NAMALWA (cell line): ENCODE measurements at places on chromosomes 16 and 17.

DNA sequence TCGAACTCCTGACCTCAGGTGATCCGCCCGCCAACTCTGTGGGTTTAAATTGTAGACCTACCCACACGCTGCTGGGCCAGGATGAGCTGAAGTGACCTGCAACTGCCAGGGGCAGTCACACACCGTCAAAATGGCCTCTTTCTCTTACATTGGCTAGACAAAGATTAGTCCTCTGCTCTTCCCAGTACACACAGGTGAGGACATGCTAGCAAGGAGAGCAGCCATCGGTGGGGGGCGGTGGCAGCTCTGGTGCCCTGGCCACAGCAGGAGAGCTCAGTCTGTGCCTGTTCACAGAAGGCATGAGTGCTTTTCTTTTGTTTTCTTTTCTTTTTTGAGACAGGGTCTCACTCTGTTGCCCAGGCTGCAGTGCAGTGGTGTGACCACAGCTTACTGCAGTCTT lies 29.7 kb downstream of the WIPI1 start:
- no peak for DNase-seq

- DNase-seq: no peak
Measured at GRCh38 chr17:70093163-70093562, 18.1 kb downstream of the KCNJ16 start.

GRCh38 chr17:811051-811784 lies 29.1 kb downstream of the MRM3 start:
- no peak for DNase-seq

- DNase-seq: no peak
Measured at GRCh38 chr17:78717431-78717980, 64.6 kb downstream of the CYTH1 start.

DNA sequence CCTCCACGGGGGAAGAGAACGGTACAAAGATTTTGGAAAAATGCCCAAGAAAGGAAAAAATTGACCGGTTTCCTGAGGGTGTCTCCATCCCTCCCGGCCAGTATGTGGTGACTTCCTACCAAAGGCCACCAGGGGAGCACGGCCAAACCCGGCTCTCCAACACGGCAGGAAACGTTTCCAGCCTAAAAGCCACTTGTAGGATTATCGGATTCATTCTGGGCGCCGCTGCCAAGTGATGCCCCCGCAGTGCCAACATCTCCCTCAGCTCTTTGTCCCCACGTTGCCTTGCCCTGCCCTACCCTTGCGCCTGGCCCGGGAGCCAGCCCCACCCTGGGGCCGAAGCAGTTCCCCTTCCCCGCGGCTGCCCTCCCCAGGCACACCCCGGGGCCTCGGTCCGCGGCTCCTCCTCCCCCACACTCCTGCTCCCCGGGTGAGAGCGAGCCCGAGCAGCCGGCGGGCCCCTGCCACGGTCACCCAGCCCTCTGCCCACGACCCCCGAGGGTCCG lies 688 bp downstream of the CRK start:
- peak; percentile 59 for DNase-seq

DNA sequence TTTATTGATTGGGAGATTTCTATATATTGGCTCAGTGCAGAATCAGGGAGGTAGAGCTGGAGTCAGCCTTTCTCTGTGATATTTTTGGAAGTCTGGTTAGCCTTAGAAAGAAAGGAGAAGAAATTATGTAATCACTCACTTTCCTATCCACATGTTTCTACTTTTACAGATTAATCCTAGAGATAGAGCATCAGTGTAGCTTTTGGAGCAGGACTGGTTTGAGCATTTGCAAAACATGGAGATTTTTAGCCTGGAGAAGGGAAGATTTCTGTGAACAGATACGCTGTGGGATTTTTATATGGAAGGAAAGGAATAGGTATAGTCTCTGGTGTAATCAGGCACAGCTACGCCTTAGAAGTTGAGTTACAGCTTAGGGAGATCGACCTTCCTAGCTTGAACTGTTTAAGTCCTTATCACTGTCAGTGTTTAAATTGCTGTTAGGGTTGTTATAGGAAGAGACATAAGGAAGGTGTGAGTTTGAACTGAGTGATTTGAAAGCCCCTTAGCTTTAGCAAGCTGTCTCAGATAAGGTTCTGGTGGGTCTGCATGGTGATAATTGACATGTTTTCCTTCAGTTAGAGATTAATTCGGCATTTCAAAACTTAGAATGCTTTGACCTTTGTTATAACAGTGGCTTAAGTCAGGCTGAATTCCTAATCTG lies 20.5 kb downstream of the METTL9 start:
- DNase-seq: no peak

DNA sequence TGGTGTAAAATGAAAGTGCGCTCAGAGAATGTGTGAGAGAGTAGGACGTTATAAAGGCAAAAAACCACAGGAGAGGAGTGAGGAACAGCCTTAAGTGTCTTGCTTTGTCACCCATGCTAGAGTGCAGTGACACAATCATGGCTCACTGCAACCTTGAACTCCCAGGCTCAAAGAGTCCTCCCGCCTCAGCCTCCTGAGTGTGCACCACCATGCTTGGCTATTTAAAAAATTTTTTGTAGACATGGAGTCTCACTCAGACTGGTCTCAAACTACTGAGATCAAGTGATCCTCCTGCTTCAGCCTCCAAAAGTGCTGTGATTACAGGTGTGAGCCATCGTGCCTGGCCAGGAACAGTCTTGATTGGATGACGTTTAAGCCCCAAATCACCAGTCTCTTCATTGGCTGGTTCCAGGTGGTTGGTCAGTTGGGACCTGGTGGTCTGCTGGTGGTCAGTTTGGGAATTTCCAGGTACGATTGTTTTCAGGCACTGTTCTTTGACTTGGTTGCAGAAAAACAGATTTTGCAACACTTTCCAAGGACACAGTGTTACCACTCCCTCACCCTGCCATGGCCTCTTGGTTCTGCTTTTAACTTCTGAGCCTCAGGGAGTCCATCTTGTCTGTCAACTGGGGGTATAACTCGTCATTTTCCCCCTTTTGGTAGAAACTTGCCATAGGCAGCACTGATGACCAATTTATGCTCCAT lies 21.2 kb downstream of the DHODH start:
- no peak for DNase-seq
